ENCODE measurements at places on chromosomes 12 and 14.

DNA sequence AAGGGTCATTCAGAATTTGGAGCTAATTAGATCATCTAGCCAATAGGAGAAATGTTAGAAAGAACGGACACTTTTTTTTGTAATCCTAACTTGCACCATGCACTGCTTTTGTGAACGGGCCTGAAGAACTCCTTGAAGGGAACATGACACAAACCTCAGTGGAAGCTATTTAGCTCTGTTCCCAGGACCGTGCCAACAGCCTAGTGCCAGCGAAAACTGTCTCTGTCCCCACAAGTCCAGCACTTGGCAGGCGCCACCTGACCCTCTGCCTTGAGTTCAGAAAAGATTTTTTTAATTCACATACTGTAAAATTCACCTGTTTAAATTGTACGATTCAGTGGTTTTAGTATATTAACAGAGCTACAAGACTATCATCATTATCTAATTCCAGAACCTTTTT lies 31.3 kb upstream of the KCNA5 start:
- no peak for DNase-seq

DNA sequence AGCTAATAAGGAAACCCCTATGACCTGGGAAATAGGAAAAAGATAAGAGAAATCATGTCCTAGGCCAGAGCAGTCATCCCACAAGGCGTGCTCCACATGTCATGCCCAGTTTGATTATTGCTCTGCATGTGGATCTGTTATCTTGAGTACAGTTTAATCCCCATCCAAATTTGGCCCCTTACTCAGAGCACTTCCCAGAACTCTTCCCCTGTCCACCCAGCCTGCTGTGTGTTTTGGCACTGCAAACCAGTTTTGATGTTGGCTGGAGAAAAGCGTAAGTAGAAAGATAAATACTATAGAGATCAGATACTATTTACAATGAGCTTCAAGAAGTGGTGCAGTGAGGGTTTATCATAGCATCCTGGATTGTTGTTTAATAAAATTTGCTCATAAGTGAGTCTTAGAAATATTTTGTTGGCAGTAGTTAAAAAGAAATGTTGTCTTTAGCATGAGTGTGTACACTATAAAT lies 83.8 kb downstream of the PTPRB start:
- no peak for DNase-seq

GRCh38 chr12:64997858-64998257 lies 123.2 kb downstream of the WIF1 start:
- no peak for DNase-seq

- no peak for DNase-seq
These were observed 14.1 kb upstream of the TMEM119 start for GRCh38 chr12:108611884-108612415.

GRCh38 chr12:47415054-47415453 lies 290.8 kb downstream of the RPAP3 start:
- DNase-seq: no peak

DNA sequence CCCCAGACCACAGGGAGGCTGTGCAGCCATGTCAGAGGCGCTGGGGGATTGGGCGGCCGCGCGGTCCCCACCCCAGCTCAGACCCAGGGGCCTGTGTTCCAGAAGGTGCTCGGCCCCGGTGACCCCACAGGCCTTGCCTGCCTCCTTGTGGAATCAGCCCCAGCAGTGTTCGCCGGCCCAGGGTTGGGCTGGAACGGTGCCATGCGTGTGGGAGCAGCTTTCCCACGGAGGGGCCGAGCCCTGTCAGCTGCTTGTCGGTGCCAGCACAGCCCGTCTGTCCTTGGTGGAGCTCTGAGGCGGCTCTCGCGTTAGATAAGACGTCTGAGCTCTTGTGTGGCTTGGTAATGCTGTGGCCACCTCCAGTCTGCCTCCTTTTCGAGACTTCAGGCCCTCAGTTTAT lies 8.5 kb downstream of the ZFYVE21 start:
- no peak for DNase-seq

GRCh38 chr12:53380104-53380793 lies at the start of gene SP1:
Gene SP1, plus strand, starts transcription at chr12:53380176. Its CDS starts 116 bp downstream, at chr12:53380292.
- DNase-seq: no peak

GRCh38 chr12:12999959-13000615 lies at the start of gene HEBP1:
Gene HEBP1, minus strand, starts transcription at chr12:13000265. Its CDS starts 151 bp downstream, at chr12:13000114.
- peak; percentile 61 for DNase-seq

GRCh38 chr12:127548123-127548553 lies 718.8 kb upstream of the TMEM132C start:
- DNase-seq: no peak
